ENCODE measurements at places on chromosomes 11 and 22.

- peak; percentile 97 for DNase-seq
- H3K27me3 ChIP-seq, result no peaks in the 10 kb centered on the region
- H3K27ac ChIP-seq, result peak overlapping the region; percentile 87
- H3K36me3 ChIP-seq, result no peaks in the 10 kb centered on the region
- peak overlapping the region; percentile 46 for H3K4me3 ChIP-seq
- peaks cover 11% of the 10 kb centered on the region for H3K4me1 ChIP-seq
Measured at GRCh38 chr11:67464411-67465188, 4.5 kb downstream of the TMEM134 start.

- no peaks in the 10 kb centered on the region for H3K4me1 ChIP-seq
- DNase-seq, result no peak
- no peaks in the 10 kb centered on the region for H3K27me3 ChIP-seq
- no peak overlapping the region for H3K4me3 ChIP-seq
- H3K36me3 ChIP-seq, result no peaks in the 10 kb centered on the region
Measured at GRCh38 chr11:33630936-33631748, 69.5 kb downstream of the C11orf91 start.

DNA sequence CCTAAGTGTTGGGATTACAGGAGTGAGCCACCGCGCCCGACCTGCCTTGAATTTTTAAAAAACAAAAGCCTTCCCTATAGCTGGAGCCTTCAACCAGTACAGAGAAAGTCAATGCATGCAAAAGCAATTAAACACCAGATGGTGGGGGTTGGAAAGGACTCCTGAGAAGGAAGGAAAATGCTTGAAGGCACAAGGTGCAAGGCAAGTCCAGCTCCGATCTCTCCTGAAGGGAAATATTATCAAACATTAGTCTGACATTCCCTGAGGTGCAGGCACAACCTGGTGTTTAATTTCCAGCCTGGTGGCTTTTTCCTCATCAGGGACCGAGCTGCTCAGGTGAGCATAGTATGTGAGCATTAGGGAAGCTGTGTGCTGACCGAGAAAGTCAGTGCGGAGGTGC lies 12.9 kb upstream of the RAPSN start:
- peaks cover 61% of the 10 kb centered on the region for H3K36me3 ChIP-seq
- DNase-seq, result no peak

- H3K27me3 ChIP-seq, result no peaks in the 10 kb centered on the region
- no peaks in the 10 kb centered on the region for H3K4me1 ChIP-seq
- H3K4me3 ChIP-seq, result no peak overlapping the region
- no peak for DNase-seq
Measured at GRCh38 chr11:116329354-116330090, 443.3 kb downstream of the BUD13 start.

DNA sequence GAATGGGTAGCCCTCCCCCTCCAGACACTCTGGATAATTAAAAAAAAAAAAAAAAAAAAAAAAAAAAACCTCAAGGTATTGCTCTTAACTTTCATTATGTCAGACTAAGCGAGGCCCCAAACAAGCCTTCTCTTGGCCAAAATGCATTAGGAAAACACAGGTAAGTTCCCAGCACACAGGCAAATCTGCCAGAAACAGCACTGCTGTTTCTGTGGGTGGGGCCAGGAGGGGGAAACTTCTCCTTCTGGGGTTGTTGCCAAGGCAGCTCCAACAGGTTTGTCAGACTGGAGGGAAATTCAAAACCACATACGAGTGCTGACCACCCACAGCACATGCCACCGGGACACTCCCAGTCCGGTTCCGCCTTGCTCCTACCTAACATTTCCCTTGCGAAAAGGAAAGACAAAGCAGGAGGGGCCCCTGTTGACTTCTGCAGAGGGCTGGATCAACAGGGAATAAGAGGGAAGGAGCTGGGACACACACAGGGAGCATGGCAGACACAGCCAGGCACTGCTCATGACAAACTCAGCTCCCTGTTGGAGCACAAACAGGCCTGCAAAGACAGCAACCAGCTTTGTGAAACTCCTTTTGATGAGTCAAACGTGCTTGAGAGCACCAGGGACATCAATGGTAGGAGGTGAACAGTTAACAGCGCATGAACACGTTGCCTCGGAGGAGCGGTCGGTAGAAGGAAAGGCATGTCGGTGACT lies 55.0 kb downstream of the MYH9 start:
- peak overlapping the region; percentile 3 for H3K4me3 ChIP-seq
- peak overlapping the region; percentile 90 for H3K27ac ChIP-seq
- peaks cover 100% of the 10 kb centered on the region for H3K4me1 ChIP-seq
- no peaks in the 10 kb centered on the region for H3K27me3 ChIP-seq
- DNase-seq, result no peak
- H3K36me3 ChIP-seq, result no peaks in the 10 kb centered on the region

DNA sequence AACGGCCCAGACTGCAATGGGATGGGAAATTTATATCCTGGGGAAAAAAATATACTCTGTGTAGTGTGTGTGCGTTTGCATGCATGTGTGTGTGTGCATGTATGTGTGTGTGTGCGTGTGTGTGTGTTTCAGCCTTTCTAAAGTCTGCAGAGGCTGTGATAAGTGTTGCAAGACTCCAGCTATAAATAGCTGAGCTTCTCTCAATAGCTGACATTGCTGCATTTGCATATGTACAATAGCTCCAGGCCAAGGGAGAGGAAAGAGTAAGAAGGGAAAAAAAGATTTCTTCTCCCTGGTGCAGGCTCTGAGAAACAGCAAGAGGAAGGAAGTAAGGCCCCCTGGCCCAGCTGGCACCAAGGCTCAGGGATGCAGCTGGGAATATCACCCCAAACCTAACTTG lies 483.0 kb downstream of the MN1 start:
- H3K27ac ChIP-seq, result no peak overlapping the region
- H3K36me3 ChIP-seq, result no peaks in the 10 kb centered on the region
- no peak for DNase-seq
- no peak overlapping the region for H3K4me3 ChIP-seq
- H3K27me3 ChIP-seq, result peaks cover 6% of the 10 kb centered on the region

All from left lung (tissue), 14 donors.